ENCODE measurements at places on chromosomes 6 and 20.

- no peak for DNase-seq
These were observed 409.6 kb downstream of the GRIK2 start for GRCh38 chr6:101803136-101803535.

- DNase-seq = no peak
These were observed 127.0 kb upstream of the STXBP5 start for GRCh38 chr6:147077251-147077650.

DNA sequence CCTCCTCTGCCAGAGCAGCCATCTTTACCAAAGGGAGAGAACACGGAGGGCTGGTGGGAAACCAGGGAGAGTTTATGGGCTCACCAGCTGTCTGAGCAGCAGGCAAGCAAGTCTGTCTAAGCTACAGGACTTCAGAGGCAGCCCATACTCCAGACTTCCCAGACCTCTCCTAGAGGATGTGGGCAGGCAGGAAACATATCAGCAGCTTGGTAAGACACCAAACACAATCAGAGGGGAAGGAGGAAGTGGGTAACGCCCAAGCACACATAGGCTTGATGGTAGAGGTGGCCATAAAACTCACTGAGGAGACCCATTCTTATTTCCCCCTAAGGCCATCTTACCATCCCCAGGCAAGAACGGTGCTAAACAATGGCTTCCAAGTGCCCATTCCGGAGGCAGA, 143.1 kb upstream of the ARID1B start:
- no peak for DNase-seq

GRCh38 chr6:140988780-140989179, 1143.9 kb upstream of the GJE1 start:
- no peak for DNase-seq

DNA sequence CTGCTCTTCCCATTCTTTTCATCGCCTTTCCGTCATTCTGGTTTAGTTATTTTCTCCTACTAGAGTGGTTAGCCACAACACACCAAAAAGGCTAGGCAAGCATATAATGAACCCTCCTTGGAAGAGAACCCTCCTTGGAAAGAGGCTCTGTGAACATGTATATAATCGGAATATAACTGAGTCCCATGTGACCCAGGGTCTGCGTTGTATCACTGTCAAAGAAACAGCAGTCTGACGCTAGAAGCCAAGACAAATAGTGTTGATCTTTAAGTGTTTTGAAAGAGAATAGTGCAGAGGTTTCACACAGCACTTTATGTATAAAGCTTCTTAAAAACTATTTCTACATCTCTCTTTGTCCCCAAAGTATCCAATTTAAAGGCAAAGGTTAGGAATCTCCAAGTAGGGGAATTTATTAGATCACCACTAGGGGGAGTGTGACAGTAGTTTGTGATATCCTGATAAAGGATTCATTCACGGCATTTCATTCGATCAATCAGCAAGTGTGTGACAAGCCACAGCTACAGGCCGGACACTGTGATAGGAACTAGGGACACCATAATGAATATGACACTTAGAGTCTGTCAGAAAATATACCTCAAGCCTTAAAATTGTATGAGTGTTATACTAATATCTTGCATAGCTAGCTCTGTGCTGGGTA, 395.3 kb downstream of the CD109 start:
- DNase-seq = no peak

- no peak for DNase-seq
These were observed 385.7 kb upstream of the CITED2 start for GRCh38 chr6:139760128-139760527.

DNA sequence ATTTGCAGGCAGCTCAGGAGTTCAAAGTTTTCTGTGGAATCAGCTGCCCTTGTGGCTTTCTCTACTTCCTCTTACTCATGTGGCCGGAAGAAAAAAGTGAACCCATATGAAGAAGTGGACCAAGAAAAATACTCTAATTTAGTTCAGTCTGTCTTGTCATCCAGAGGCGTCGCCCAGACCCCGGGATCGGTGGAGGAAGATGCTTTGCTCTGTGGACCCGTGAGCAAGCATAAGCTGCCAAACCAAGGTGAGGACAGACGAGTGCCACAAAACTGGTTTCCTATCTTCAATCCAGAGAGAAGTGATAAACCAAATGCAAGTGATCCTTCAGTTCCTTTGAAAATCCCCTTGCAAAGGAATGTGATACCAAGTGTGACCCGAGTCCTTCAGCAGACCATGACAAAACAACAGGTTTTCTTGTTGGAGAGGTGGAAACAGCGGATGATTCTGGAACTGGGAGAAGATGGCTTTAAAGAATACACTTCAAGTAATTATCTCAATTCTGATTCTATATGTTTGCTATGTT, 1.1 kb downstream of the MGME1 start:
- DNase-seq = no peak

- no peak for DNase-seq
These were observed 28.3 kb upstream of the MDGA1 start for GRCh38 chr6:37725957-37726356.

DNA sequence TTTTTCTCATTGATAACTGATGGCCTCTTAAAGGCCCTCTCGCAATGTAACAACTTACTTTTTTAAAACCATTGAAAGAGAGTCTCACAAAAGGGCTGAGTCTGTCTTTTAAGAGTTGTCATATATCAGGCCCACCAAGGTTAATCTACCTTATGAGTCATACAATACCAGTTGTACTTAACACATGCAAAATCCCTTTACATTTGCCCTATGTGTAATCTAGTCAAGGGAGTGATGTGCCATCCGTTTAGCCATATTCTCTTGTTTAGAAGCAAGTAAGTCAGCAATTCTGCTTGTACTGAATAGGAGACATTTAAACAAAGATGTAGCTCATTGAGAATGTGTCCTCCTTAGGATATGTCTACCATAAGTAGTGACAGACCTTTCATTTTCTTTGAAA, 143.7 kb downstream of the TENT5A start:
- no peak for DNase-seq

GRCh38 chr6:139925894-139926641, 551.6 kb upstream of the CITED2 start:
- DNase-seq = no peak

- DNase-seq = no peak
These were observed 1.9 kb downstream of the HEBP2 start for GRCh38 chr6:138405816-138406413.

- no peak for DNase-seq
These were observed 98.1 kb upstream of the VSTM2L start for GRCh38 chr20:37804584-37805566.
